Lower lobe of right lung (tissue), 2 donors: ENCODE measurements at places on chromosomes 6 and 20. TPM values are rescaled to one million over a fixed set of nuclear protein-coding genes. Genes with fewer than 3 reads are reported as not detected.

- DNase-seq: no peak
These were observed 94.9 kb downstream of the RFX6 start for GRCh38 chr6:116971959-116972358.

DNA sequence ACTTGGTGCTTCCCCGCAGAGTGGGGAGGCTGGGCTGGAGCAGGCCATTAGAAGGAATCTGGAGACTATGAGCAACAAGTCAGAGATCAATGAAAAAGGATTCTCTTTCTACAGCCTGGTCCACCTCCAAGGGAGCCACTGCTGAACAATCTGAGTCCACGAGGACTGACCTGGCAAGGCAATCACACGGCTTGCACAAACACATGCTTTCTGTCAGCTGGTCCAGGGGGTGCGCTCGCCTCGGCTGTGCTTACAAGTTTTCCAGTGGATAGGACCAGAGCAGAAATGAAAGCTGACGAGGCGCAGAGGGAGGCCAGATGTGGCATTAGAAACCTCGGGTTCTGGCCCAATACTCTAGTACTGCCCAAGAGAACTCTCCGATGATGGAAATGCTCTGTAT is 18.1 kb downstream of the KCNK5 start:
- no peak for DNase-seq

Gene CLDN20
- total RNA-seq: not detected

GRCh38 chr6:169029861-169030260 is 223.8 kb downstream of the THBS2 start:
- DNase-seq: no peak

Gene MLIP
- total RNA-seq: not detected
